ENCODE measurements at places on chromosomes 4 and X. TPM values are rescaled to one million over a fixed set of nuclear protein-coding genes. Genes with fewer than 3 reads are reported as not detected.

PCDH11X gene
- polyA plus RNA-seq: 0.02 TPM

PASD1 gene
- 0.02 TPM for polyA plus RNA-seq

NWD2 gene
- polyA plus RNA-seq: 0.11 TPM

PUDP gene
- 7.9 TPM for polyA plus RNA-seq

PFKFB1 gene
- 0.41 TPM for polyA plus RNA-seq

CD38 gene
- polyA plus RNA-seq: 31.0 TPM

CORIN gene
- 0.78 TPM for polyA plus RNA-seq

KDR gene
- 4.4 TPM for polyA plus RNA-seq

USP27X gene
- polyA plus RNA-seq: 2.9 TPM

SPANXC gene
- not detected for polyA plus RNA-seq

RNF128 gene
- polyA plus RNA-seq: 4.5 TPM

NXF2 gene
- not detected for polyA plus RNA-seq

MAGEA2B gene
- not detected for polyA plus RNA-seq

RRH gene
- polyA plus RNA-seq: 0.11 TPM

PDZD4 gene
- polyA plus RNA-seq: 7.9 TPM

CXXC4 gene
- 0.57 TPM for polyA plus RNA-seq

PCDH18 gene
- 1.7 TPM for polyA plus RNA-seq

CT45A10 gene
- not detected for polyA plus RNA-seq

CYSLTR1 gene
- polyA plus RNA-seq: 4.7 TPM

NOX1 gene
- polyA plus RNA-seq: 1.4 TPM

UGT2B11 gene
- polyA plus RNA-seq: 0.07 TPM

KCNE5 gene
- polyA plus RNA-seq: 0.34 TPM

ANK2 gene
- 5.3 TPM for polyA plus RNA-seq

ANOS1 gene
- polyA plus RNA-seq: 3.4 TPM

RPA4 gene
- 0.09 TPM for polyA plus RNA-seq

NAT8L gene
- 0.43 TPM for polyA plus RNA-seq

HTN1 gene
- 2.7 TPM for polyA plus RNA-seq

SHROOM4 gene
- polyA plus RNA-seq: 0.59 TPM

ATP1B4 gene
- 0.05 TPM for polyA plus RNA-seq

ERAS gene
- polyA plus RNA-seq: 0.09 TPM

HSFX2 gene
- 1.1 TPM for polyA plus RNA-seq

MND1 gene
- polyA plus RNA-seq: 13.2 TPM

GSPT2 gene
- 18.8 TPM for polyA plus RNA-seq

IL2RG gene
- polyA plus RNA-seq: 197 TPM

MUC7 gene
- polyA plus RNA-seq: 0.11 TPM

GRIA3 gene
- 1.2 TPM for polyA plus RNA-seq

ADGRA3 gene
- polyA plus RNA-seq: 13.1 TPM

KLHL2 gene
- 29.3 TPM for polyA plus RNA-seq

SOWAHB gene
- polyA plus RNA-seq: 0.37 TPM

FOXP3 gene
- 5.5 TPM for polyA plus RNA-seq

TKTL2 gene
- polyA plus RNA-seq: 0.02 TPM

AREG gene
- polyA plus RNA-seq: 30.3 TPM

VSIG4 gene
- polyA plus RNA-seq: 23.3 TPM

VSIG1 gene
- 1.4 TPM for polyA plus RNA-seq

ARSD gene
- polyA plus RNA-seq: 5.5 TPM

TMEM156 gene
- polyA plus RNA-seq: 23.7 TPM

VCX3B gene
- 0.25 TPM for polyA plus RNA-seq

SCML2 gene
- 3.4 TPM for polyA plus RNA-seq

ZCCHC18 gene
- polyA plus RNA-seq: 2.4 TPM

MAP9 gene
- polyA plus RNA-seq: 2.8 TPM

RBMXL3 gene
- polyA plus RNA-seq: not detected

PRRG3 gene
- polyA plus RNA-seq: 0.87 TPM

FAM47E gene
- 2.8 TPM for polyA plus RNA-seq

SATL1 gene
- polyA plus RNA-seq: 0.02 TPM

AKAP4 gene
- 0.05 TPM for polyA plus RNA-seq

RIBC1 gene
- 1.8 TPM for polyA plus RNA-seq

ABCG2 gene
- 0.59 TPM for polyA plus RNA-seq

All from thymus (tissue), 14 donors.